ENCODE measurements at places on chromosomes 16 and 17. TPM values are rescaled to one million over a fixed set of nuclear protein-coding genes. Genes with fewer than 3 reads are reported as not detected.

Gene TBC1D3G
- not detected for total RNA-seq

Gene UQCRC2
- 702 TPM for total RNA-seq

Gene DEXI
- 20.4 TPM for total RNA-seq

Gene RNF43
- total RNA-seq, result 6.4 TPM

Gene CD68
- 19.2 TPM for total RNA-seq

Gene TBC1D3
- total RNA-seq, result not detected

Gene PIK3R5
- total RNA-seq, result 7.6 TPM

Gene KRT32
- not detected for total RNA-seq

Gene PSMD11
- 21.0 TPM for total RNA-seq

Gene KIF19
- not detected for total RNA-seq

Gene CCDC40
- 5.8 TPM for total RNA-seq

Gene PAM16
- total RNA-seq, result 4.7 TPM

Gene CRISPLD2
- total RNA-seq, result 99.7 TPM

Gene FAM171A2
- total RNA-seq, result 2.0 TPM

Gene HOXB9
- total RNA-seq, result 11.3 TPM

Gene ABCC11
- total RNA-seq, result not detected

Gene ZDHHC1
- 6.1 TPM for total RNA-seq

Gene OR1A1
- total RNA-seq, result not detected

Gene KLHL10
- not detected for total RNA-seq
